ENCODE measurements at places on chromosomes 3 and 15. TPM values are rescaled to one million over a fixed set of nuclear protein-coding genes. Genes with fewer than 3 reads are reported as not detected.

DNA sequence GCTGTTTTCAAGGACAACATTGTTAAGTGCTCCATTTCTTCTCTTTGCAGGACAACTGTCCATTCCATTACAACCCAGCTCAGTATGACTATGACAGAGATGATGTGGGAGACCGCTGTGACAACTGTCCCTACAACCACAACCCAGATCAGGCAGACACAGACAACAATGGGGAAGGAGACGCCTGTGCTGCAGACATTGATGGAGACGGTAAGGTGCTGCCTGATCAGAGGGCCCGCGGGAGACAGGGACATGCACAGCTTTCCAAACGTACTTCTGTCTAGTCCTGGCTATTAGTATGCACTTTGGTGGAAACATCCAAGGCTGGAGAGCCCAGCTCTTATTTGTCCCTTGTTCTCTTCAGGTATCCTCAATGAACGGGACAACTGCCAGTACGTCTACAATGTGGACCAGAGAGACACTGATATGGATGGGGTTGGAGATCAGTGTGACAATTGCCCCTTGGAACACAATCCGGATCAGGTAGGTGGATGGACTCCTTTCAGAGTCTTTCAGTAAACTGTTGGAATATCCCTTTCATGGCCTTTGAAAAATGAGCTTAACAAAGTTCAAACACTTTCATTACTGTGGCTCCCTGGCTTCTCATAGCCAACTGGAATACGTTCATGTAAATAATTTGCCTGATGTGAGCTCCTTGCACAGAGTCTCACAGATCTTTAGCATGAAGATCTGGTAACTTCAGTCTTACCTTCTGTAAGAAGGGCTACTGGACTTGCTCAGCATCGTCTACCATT, 10.4 kb downstream of the THBS1 start:
- H3K36me3 ChIP-seq: peaks cover 65% of the 10 kb centered on the region
- H3K4me3 ChIP-seq: no peak overlapping the region
- DNase-seq: no peak
- peaks cover 21% of the 10 kb centered on the region for H3K4me1 ChIP-seq
- H3K27ac ChIP-seq: no peak overlapping the region

GRCh38 chr3:97872525-97873042, 50.8 kb downstream of the CRYBG3 start:
- peaks cover 13% of the 10 kb centered on the region for H3K4me1 ChIP-seq
- peak overlapping the region; percentile 2 for H3K4me3 ChIP-seq
- DNase-seq: no peak
- H3K27me3 ChIP-seq: peaks cover 1% of the 10 kb centered on the region
- H3K27ac ChIP-seq: peak overlapping the region; percentile 29

CRELD1 gene
- 67.8 TPM for polyA plus RNA-seq

GRCh38 chr3:46365041-46365440, 5.7 kb upstream of the CCR5 start:
- no peak for DNase-seq
- H3K4me1 ChIP-seq: peaks cover 57% of the 10 kb centered on the region
- H3K36me3 ChIP-seq: peaks cover 6% of the 10 kb centered on the region

- H3K4me1 ChIP-seq: peaks cover 8% of the 10 kb centered on the region
- peaks cover 9% of the 10 kb centered on the region for H3K27me3 ChIP-seq
- peak overlapping the region; percentile 70 for H3K4me3 ChIP-seq
- no peaks in the 10 kb centered on the region for H3K36me3 ChIP-seq
Measured at GRCh38 chr15:72797834-72798233, 14.3 kb upstream of the ADPGK start.

ISL2 gene
- not detected for polyA plus RNA-seq

TRIM59 gene
- 14.5 TPM for polyA plus RNA-seq

ITPKA gene
- not detected for polyA plus RNA-seq

STRA6 gene
- not detected for polyA plus RNA-seq

GRCh38 chr3:173553635-173554280, 156.2 kb downstream of the NLGN1 start:
- peaks cover 3% of the 10 kb centered on the region for H3K27me3 ChIP-seq
- H3K4me1 ChIP-seq: no peaks in the 10 kb centered on the region
- DNase-seq: no peak
- no peak overlapping the region for H3K27ac ChIP-seq
- no peak overlapping the region for H3K4me3 ChIP-seq

GUCA1C gene
- not detected for polyA plus RNA-seq

AGBL1 gene
- polyA plus RNA-seq: not detected

KLF15 gene
- polyA plus RNA-seq: not detected

GRCh38 chr15:67914537-67915460, 75.0 kb upstream of the RNU6-1 start:
- peaks cover 3% of the 10 kb centered on the region for H3K36me3 ChIP-seq
- no peaks in the 10 kb centered on the region for H3K4me1 ChIP-seq
- DNase-seq: no peak
- no peak overlapping the region for H3K4me3 ChIP-seq
- H3K27me3 ChIP-seq: peaks cover 2% of the 10 kb centered on the region

DNA sequence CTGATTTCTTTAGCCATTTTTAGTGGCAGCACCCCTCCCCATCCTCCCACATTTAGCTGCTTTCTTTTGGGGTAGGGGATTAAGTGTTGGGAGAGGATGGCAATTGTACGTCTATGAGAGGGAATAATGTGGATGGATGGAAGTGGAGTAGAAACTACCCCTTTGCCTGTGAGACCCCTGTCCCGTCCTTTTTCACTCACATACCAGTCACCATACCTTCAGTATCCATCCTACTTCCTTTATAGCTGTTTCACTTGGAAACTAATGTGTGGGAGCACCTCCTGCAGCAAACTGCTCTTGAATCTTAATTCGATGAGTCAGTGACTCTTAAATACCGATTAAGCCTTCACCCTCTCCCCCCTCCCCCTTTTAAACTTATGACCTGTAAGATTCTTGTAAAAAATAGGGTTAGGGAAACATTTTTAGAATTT, 730 bp downstream of the SPRED1 start:
- peak overlapping the region; percentile 83 for H3K4me3 ChIP-seq
- DNase-seq: no peak
- peaks cover 28% of the 10 kb centered on the region for H3K27me3 ChIP-seq
- peaks cover 33% of the 10 kb centered on the region for H3K4me1 ChIP-seq
- no peaks in the 10 kb centered on the region for H3K36me3 ChIP-seq

GHRL gene
- 8.3 TPM for polyA plus RNA-seq

- H3K27ac ChIP-seq: peak overlapping the region; percentile 1
- no peaks in the 10 kb centered on the region for H3K36me3 ChIP-seq
- H3K27me3 ChIP-seq: no peaks in the 10 kb centered on the region
- peaks cover 68% of the 10 kb centered on the region for H3K4me1 ChIP-seq
Measured at GRCh38 chr3:177109688-177110330, 87.5 kb downstream of the TBL1XR1 start.

AP3B2 gene
- polyA plus RNA-seq: not detected

MKRN2OS gene
- polyA plus RNA-seq: not detected

GRCh38 chr3:101571028-101571895, 2.7 kb upstream of the PCNP start:
- no peak overlapping the region for H3K4me3 ChIP-seq
- H3K4me1 ChIP-seq: peaks cover 25% of the 10 kb centered on the region
- no peak overlapping the region for H3K27ac ChIP-seq
- DNase-seq: no peak

- H3K4me1 ChIP-seq: peaks cover 13% of the 10 kb centered on the region
- H3K36me3 ChIP-seq: no peaks in the 10 kb centered on the region
- no peak overlapping the region for H3K4me3 ChIP-seq
- DNase-seq: no peak
Measured at GRCh38 chr3:14411988-14412387, 9.6 kb downstream of the SLC6A6 start.

- H3K4me3 ChIP-seq: no peak overlapping the region
- H3K27me3 ChIP-seq: no peaks in the 10 kb centered on the region
- peaks cover 3% of the 10 kb centered on the region for H3K4me1 ChIP-seq
- H3K27ac ChIP-seq: no peak overlapping the region
- H3K36me3 ChIP-seq: no peaks in the 10 kb centered on the region
Measured at GRCh38 chr3:158788446-158788845, 13.4 kb upstream of the MFSD1 start.

HCN4 gene
- not detected for polyA plus RNA-seq

DNA sequence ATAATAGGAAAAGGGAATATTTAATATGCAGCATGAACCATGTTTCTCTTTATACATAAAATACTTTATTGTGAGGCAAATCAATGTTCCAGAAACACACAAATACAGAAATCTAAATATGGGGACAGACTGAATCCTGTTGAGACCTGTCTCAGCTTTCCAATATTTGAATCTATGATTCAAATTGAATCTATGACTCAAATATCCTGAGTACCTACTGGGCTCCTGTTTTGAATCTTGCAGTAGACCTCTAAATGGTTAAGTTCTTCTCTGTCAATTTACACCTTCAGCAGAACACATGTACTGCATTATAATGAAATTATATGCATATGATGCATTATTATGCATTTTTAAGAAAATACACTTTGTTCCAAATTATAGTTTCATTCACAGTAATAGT, 143.2 kb upstream of the PLXND1 start:
- H3K27me3 ChIP-seq: no peaks in the 10 kb centered on the region
- peaks cover 8% of the 10 kb centered on the region for H3K36me3 ChIP-seq
- H3K27ac ChIP-seq: no peak overlapping the region
- DNase-seq: no peak

IGSF10 gene
- not detected for polyA plus RNA-seq

- no peak for DNase-seq
- H3K27ac ChIP-seq: no peak overlapping the region
- H3K27me3 ChIP-seq: peaks cover 3% of the 10 kb centered on the region
- no peaks in the 10 kb centered on the region for H3K36me3 ChIP-seq
Measured at GRCh38 chr15:62770111-62770660, 272.4 kb upstream of the TPM1 start.

VEPH1 gene
- not detected for polyA plus RNA-seq

DNA sequence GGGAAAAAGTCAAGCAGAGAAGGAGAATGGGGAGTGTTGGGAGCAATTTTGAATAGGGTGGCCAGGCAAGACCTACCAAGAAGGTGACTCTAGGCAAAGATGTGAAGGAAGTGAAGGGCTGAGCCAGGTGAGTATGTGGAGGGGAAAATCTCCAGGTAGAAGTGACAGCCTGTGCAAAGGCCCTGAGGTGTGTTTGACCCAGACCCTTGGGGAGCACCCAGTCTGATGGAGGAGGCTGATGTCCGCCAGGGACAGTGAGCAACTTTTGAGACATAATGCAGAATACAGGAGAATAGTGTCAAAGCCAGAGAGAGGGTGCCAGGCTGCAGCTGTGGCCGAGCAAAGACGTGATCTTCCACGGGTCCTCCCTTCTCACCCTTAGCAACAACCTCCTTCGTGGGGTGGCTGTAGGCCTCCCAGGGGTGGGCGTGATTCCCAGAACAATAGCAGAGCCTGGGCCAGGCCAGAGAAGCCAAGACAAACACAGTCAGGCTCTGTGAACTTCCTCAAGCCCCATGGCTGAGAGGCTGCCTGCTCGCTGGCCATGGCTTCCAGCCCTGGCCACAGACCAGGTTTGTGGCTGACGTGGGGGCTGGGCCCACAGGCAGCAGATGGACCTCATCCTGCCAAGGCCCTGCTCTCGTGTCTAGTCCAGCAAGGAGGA, 58.1 kb downstream of the SLC6A6 start:
- H3K27me3 ChIP-seq: no peaks in the 10 kb centered on the region
- H3K4me1 ChIP-seq: peaks cover 11% of the 10 kb centered on the region
- peaks cover 13% of the 10 kb centered on the region for H3K36me3 ChIP-seq
- no peak overlapping the region for H3K4me3 ChIP-seq
- H3K27ac ChIP-seq: no peak overlapping the region
- no peak for DNase-seq

- no peaks in the 10 kb centered on the region for H3K4me1 ChIP-seq
- no peak overlapping the region for H3K27ac ChIP-seq
- no peaks in the 10 kb centered on the region for H3K36me3 ChIP-seq
- no peak overlapping the region for H3K4me3 ChIP-seq
- peaks cover 3% of the 10 kb centered on the region for H3K27me3 ChIP-seq
- DNase-seq: no peak
Measured at GRCh38 chr3:150041877-150042276, 71.2 kb upstream of the PFN2 start.

GRCh38 chr3:126521122-126521891, 2.6 kb upstream of the CHST13 start:
- H3K4me3 ChIP-seq: no peak overlapping the region
- no peak for DNase-seq
- peak overlapping the region; percentile 28 for H3K27ac ChIP-seq
- H3K27me3 ChIP-seq: peaks cover 5% of the 10 kb centered on the region

HRG gene
- not detected for polyA plus RNA-seq

DNAH12 gene
- not detected for polyA plus RNA-seq

MCTP2 gene
- polyA plus RNA-seq: 30.2 TPM

DNA sequence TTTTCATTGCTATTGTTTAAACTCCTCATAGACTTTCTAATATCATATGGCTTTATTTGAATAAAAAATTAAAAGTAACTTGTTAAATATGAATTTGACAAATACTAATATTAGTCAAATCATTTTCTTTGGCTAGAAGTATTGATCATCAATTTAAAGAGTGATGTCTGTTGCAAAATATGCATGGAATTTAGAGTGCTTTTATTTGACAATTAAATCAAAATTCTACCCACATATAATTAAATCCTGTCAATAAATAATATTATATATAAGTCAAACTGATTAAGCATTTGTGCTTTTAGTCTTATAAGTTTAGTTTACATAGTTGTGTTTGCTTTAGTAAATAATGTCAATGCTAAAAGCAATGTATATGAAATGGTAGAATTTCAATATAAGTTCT, 318.6 kb upstream of the ROBO1 start:
- no peak overlapping the region for H3K4me3 ChIP-seq
- H3K4me1 ChIP-seq: no peaks in the 10 kb centered on the region
- DNase-seq: no peak
- H3K36me3 ChIP-seq: no peaks in the 10 kb centered on the region
- H3K27me3 ChIP-seq: no peaks in the 10 kb centered on the region
- H3K27ac ChIP-seq: no peak overlapping the region

DNA sequence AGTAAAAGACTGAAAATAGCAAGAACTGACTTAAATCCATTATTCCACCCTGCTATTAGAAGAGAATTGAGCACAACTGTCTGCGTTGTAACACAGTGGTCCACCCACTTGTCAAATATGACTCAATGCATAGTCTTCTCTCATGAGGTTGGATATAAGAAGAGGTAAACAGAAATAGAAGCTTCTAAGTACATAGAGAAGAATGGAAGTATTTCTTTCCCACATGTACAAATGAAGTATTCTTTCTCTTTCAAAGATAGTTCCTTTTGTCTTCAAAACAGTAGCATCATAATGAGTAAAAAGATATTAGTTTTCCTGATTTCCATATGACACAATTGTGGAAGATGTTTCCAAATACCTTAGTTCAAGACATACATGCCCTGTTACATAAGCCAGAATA, 348.6 kb upstream of the CCDC54 start:
- H3K36me3 ChIP-seq: no peaks in the 10 kb centered on the region
- H3K27me3 ChIP-seq: no peaks in the 10 kb centered on the region
- no peaks in the 10 kb centered on the region for H3K4me1 ChIP-seq
- H3K27ac ChIP-seq: no peak overlapping the region
- no peak for DNase-seq
- H3K4me3 ChIP-seq: no peak overlapping the region
